ENCODE measurements at places on chromosomes 3 and 15.

GRCh38 chr15:83927704-83928391, 273.9 kb downstream of the ADAMTSL3 start:
- no peak for DNase-seq

DNA sequence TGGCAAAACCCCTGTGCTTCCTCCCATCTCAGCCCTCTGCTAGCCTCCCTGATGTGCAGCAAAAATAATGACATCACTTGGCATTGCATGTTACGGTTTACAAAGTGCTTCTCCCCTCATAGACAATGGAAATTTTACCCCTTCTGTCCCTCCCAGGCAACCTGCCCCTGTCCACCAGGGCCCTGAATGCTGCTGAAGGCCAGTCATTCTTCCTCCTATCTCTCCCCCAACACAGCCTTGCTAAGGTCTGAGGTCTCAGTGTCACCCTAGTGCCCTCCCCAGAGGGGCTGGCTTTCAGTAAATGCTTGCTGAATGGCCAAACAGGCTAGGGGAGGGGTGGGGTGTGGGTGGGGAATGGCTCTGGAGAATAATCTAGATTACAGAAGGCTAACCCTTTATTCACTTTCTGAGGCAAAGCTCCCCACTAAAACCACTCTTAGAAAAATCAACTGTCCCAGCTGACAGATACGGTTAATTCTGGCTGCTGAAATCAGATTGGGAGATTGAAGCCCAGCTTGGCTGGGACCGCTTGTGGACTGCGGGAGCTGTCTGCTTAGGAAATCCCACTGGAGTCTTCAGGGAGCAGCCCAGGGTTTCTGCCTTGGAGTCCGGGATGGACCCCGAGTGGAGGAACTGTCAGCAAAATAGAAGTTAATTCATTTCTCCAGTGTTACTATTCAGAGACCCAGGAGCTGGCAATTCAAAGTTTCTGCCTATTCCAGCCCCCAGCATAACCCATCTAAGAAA, 22.9 kb downstream of the ANP32A start:
- DNase-seq: no peak

DNA sequence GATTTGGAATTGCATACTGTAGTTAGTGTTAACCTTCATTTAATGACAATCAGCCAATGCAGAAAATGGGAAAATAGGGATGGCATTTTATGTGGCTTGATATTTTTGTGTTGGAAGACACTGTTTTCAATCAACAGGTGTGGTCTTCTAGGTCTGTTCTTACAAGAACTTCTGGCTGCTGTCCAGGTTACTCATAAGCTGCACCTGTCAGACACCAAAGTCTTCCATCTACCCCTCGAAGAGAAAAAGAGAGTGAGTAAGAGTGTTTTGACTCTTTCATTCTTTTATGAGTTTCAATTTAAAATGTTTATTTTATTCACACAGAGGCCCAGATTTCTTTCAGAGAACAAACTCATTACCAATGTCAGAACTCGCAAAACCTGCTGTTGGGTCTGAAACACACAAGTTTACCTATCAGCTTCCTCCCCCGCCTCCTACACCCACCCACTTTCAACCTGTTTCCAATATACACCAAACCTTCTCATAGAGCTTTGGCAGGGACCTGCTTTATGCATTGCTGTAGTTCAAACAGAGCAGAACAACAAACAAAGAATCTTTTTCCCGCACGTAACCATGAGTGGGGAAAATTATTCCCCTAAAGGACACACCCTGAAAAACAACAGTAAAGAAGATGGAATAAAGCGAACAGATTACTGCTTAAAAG, 767.7 kb upstream of the ALCAM start:
- DNase-seq: no peak

GRCh38 chr3:110314512-110315114, 757.0 kb upstream of the NECTIN3 start:
- peak; percentile 49 for DNase-seq

GRCh38 chr3:37753428-37753827, 108.3 kb upstream of the CTDSPL start:
- DNase-seq: no peak

- no peak for DNase-seq
Measured at GRCh38 chr3:183411216-183411922, 17.1 kb downstream of the MCF2L2 start.

Data from activated naive CD4-positive, alpha-beta T cell treated with Interleukin-2 at 50 U/mL for 16 hours (primary cell).